ENCODE measurements at places on chromosomes 13 and 19.
A peak's percentile ranks its signal among the peaks of the same experiment; 100 is the strongest.

DNA sequence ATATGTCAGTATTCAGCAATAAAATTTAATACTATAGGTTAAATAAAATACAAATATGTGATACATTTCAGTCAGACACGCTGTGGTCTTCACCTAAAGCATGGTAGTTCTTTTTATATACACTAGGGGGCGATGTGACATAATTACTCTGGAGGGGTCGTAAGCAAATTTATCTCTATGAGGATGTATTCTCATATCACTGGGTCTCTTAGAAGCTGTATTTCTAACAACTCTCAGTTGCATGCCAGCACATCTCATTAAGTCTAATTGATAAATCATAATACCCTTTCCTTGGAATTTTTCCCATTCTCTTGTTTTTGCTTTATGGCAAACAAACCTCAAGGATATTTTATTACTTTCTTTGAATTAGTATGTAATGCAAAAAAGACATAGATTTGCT lies 3.9 kb upstream of the PCDH17 start:
- peak; percentile 91 for DNase-seq

- DNase-seq = no peak
Measured at GRCh38 chr19:38557205-38557799, 60.5 kb downstream of the MAP4K1 start.

- DNase-seq = no peak
Measured at GRCh38 chr19:6491802-6492592, 10.1 kb downstream of the TUBB4A start.

GRCh38 chr13:30312904-30313303 lies 5.6 kb upstream of the KATNAL1 start:
- no peak for DNase-seq

- DNase-seq = no peak
Measured at GRCh38 chr13:26946684-26947343, 186.2 kb upstream of the GPR12 start.

DNA sequence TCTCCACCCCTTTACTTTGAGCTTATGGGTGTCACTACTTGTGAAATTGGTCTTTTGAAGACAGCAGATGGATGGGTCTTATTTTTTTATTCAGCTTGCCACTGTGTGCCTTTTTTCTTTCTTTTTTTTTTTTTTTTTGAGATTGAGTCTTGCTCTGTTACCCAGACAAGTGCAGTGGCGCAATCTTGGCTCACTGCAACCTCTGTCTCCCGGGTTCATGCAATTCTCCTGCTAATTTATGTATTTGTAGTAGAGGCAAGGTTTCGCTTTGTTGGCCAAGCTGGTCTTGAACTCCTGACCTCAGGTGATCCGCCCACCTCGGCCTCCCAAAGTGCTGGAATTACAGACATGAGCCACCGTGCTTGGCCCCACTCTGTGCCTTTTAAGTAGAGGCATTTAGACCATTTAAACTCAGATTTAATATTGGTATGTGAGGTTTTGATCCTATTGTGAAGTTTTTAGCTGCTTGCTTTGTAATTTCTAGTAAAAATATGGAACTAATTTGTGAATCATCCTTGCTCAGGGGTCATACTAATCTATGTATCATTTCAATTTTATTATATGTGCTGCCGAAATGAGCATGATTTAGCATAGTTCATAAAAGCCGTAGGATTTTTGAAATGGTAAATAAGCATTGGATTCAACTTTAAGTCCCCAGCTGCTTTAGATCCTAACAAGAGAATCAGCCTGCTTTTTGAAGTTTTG lies 584.5 kb downstream of the SLITRK1 start:
- DNase-seq = no peak

DNA sequence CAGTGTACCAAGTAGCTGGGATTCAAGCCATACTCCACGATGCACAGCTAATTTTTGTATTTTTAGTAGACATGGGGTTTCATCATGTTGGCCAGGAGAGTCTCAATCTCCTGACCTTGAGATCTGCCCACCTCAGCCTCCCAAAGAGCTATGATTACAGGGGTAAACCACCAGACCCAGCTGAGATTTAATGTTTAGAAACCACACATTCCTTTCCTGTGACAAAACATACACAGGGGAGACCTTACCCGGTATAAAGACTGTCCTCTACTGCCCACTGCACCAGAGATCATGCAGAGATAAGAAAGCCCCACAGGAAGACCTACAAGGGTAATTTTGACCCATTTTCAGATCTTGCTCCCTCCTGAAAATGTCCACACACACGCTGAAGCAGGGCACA lies 22.8 kb upstream of the ZNF83 start:
- no peak for DNase-seq

DNA sequence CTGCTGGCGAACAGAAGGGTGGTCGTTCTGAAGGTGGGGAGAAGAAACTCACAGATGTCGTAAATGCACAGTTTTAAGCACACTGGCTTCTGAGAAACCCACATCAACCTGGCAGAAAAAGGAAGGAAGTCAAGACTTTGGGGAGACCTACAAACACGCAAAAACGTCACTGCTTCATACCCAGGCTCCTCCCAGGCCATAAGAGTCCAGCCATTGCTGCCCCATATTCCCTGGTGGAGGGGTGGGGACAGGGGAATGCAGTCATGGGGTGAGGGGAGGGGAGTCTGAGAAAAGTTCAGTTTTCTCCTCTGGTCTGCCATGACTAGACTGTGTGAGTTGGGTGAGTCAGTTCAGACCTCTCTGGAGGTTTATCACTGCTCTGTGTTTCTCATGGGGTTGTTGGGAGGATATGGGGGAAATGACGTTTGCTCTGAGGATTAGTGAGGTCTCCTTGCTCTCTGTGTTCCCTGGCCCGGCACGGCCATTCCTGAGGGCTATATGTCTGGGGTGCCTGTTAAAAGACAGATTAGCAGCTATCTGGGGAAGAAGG lies 139.0 kb downstream of the FLT1 start:
- DNase-seq = no peak

- no peak for DNase-seq
Measured at GRCh38 chr19:17405250-17406045, at the start of gene BST2. BST2 (minus strand) TSS chr19:17405630; CDS start chr19:17405575, 55 bp downstream.

- DNase-seq = no peak
Measured at GRCh38 chr13:30727491-30728355, 7.6 kb upstream of the ALOX5AP start.

GRCh38 chr13:41006306-41006705 lies 12.8 kb downstream of the ELF1 start:
- DNase-seq = no peak

DNA sequence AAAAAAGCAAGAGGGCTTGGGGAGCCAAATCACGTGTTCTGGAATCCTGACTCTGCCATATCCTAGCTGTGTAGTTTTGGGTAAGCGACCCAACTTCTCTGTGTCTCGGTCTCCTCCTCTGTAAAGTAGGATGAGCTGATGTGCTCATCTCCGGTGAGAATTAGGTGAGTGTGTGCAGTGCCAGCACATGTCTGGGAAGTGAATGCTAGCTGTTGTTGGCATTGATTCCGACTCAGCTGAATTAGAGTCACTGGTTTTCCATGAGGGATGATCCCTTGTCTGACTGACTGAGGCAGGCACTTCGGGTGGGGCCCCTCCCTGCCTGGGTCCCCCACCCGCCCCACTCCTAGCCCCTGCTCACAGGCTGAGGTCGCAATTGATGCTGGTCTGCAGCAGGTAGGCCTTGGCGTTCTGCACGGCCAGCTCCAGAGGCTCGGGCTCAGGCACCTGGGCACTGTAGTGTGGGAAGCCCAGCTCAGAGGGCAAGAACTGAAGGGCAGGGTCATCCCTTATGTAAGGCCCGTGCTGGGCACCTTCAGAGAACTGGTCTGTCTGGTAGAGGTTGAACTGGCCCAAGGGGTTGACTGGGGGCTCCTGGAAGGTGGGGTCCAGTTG lies 835 bp downstream of the RSPH6A start:
- DNase-seq = no peak

DNA sequence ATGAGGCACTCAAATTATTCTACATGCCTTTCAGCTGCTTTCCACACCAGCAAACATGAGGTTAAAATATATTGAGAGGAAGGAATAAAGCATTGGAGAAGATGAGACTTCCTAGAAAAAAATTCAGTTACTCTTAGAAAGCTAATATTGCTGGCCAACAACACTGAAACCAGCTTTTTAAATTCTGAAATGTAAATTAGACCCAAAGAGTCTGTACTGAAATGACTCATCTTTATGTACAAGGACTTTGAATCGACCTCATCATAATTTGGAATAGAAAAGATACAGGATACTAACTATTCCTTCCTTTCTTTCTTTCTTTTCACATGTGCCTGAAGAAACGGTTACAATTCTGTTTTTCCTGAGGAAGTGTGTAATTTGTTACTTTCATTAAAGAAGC lies 6.5 kb upstream of the HSPH1 start:
- no peak for DNase-seq

- DNase-seq = no peak
Measured at GRCh38 chr19:56566904-56567273, 379 bp upstream of the ZNF470 start.

GRCh38 chr13:48985756-48986155 lies 10.0 kb downstream of the FNDC3A start:
- DNase-seq = no peak

- DNase-seq = no peak
Measured at GRCh38 chr19:8304841-8305621, 3.1 kb downstream of the CD320 start.

- no peak for DNase-seq
Measured at GRCh38 chr13:111661052-111661451, 340.6 kb downstream of the TEX29 start.

DNA sequence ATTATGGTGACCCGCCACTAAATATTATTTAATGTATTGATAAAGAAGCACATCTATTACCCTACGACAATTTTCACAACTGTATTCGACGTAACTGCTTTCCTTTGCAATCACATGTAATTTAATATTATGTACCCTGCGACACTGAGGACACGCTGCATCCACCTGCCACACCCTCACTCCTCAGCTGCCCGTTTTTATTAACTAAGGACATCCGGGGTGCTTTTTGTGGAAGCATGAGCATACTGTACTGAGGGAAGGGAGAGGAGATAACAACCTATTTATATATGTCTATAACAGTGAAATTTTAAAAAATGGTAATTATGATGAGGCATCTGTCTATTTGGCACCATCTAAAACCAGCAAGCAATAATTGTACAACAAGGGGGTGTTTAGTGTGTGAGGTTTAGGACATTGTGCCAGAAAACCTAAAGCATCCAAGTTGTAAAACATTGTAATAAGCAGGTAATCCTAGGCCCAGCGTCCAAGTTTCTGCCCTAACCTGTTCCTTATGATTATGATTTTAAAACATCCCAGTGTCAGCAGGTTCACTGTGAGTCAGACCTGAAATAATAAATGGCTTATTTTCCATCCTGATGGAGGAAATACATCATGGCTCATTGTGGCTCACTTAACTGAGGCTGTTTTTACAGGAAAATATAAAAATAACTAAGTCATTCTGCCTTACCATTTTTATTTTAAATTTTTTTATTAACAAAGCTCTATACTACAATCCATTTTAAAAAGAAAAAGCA lies 56.3 kb downstream of the FOXO1 start:
- no peak for DNase-seq

GRCh38 chr13:65946387-65946786 lies 1283.7 kb downstream of the PCDH9 start:
- no peak for DNase-seq

DNA sequence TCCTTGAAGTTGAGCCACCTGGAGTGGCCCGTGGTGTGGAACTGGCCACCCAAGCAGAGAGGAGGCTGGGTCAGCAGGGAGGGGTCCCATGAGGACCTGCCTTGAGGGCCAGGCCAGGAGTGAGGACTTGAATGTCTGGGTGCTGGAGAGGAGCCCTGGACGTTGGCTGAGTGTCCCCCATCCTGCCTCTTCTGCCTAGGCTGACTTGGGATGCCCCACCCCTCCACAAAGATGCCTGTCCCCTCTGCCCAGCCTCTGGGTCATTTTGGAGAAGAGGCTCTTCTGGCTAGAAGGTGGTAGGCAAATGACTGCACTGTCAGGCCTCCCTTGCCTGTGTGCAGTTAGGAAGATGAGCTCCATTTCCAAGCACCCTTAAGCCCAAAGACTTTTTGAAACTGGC lies 1.7 kb downstream of the SSBP4 start:
- no peak for DNase-seq

DNA sequence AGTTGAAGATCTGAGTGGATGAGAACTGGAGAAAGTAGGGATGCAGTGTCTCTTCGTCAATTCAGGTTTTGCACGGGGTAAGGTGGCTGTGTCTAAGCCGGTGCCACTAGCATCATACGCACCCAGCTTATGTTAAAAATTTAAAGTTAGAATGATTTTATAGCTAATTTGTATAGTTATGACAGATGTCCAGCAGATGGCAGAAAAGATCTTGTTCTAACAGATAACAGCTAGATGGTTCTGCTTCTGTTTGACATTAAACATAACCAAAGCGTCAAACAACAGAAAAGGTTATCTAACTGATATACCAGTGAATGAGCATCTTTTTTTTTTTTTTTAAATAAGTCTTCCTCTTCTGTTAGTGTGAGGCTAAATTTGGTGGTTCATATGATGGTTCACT lies 18.8 kb upstream of the EDDM13 start:
- peak; percentile 32 for DNase-seq

DNA sequence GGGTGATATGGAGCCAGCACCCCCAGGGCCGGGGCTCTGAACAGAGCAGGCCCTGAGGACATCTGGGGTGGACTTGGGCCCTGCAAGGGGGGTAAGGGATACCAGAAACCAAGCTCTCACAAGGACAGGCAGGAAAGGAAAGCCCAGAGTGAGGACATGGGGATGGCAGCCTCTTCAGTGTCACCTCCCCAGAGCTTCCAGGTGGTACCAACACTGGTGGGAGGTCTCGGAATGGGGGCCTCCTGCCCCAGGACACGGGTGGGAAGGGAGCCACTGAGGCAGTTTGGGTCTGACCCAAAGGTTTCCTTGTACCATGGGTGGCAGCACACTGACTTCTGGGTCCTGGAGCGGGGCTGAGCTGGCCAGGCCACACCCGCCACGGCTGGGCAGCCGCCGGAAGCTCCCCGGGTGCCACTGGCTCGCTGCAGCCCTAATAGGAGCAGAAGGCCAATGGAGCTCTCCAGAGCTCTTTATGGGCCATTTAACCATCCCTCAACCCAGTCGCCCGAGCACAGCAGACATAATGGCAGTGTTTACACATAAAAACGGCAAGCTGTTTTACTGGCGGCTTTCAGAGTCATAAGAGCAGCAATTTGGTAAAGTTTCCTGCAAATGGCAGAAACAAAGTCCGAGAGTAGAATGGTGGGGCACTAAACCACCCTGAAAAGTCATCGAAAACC lies 59.3 kb downstream of the PEPD start:
- no peak for DNase-seq

- DNase-seq = no peak
Measured at GRCh38 chr13:51052581-51052980, 58.5 kb downstream of the C13orf42 start.

- no peak for DNase-seq
Measured at GRCh38 chr13:33110386-33110712, 94.1 kb downstream of the KL start.

- no peak for DNase-seq
Measured at GRCh38 chr19:14476327-14476672, 1.1 kb upstream of the PTGER1 start.

GRCh38 chr13:112839356-112840105 lies 129.5 kb upstream of the MCF2L start:
- DNase-seq = no peak

DNA sequence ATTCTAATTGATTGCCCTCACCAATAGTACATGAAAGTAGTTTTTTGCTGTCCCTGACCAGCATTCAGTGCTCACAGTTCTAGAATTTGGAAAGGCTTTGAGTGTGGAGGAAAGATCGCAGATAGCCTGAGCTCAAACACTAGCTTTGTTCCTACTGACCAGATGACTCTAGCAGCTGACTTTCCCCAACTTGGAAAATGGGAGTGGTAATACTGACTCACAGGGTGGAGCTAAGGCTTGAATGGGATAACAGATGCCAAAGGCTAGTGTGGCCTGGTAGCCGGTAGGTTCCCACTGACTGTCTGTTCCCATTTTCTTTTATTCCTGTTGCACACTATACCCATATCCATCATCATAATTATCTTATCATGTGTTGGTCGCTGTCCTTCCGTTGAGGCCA lies 3.7 kb downstream of the ZSCAN22 start:
- DNase-seq = no peak

Measured in SK-N-MC (cell line).